Fibroblast of pulmonary artery (primary cell): ENCODE measurements at places on chromosomes 11 and 22.
A peak's percentile ranks its signal among the peaks of the same experiment; 100 is the strongest.

GRCh38 chr11:110147962-110148709, 54.9 kb downstream of the ZC3H12C start:
- peak; percentile 95 for DNase-seq

DNA sequence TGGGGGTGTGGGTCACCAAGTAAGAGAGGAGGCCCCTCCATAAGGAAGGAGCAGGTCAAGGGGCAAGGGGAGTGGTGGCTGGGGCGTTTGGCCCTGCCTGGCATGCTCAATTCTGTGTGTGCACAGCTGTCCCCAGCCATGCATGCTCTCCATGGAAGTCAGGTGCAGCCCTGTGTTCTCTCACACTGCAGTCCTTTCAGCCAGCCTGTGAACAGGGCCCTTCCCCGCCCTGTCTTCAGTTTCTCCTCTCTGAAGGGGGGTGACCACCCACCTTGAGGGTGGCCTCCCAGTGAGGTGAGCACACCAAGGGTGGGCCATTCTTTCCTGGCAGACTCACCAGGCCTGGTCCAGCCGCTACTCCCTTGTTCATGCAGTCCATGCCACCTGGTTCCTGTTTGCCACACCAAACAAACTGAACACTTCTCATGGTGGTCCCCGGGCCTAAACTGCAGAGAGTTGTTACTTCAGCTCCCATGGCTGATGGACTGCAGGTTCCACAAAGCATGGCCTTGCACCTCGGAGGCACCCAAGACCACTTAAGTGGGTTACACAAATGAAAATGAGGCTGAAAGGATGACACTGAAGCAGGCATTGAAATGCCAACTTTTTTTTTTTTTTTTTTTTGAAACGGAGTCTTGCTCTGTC, 1.7 kb upstream of the CHCHD10 start:
- no peak for DNase-seq

- no peak for DNase-seq
Observed at GRCh38 chr11:116072133-116072532, 567.9 kb upstream of the CADM1 start.

GRCh38 chr22:39722501-39722900, 151.9 kb downstream of the CACNA1I start:
- no peak for DNase-seq

DNA sequence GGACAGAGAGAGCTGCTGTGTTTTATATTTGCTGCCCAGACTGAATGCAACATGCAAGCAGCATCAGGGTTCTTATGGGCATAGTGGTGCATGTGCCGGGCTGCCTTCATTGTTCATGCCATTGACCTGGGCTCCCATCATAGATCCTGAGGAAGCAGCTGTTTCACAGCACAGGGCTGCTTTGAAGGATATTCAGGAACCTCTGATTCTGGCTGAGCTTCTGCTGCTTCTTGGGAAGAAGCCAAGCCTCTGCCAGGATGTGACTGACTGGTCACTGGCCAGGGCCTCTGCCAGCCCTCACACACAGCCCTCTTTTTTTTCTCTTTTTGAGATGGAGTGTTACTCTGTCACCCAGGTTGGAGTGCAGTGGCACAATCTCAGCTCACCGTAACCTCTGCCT, 43.3 kb downstream of the CYB5R2 start:
- peak; percentile 28 for DNase-seq

DNA sequence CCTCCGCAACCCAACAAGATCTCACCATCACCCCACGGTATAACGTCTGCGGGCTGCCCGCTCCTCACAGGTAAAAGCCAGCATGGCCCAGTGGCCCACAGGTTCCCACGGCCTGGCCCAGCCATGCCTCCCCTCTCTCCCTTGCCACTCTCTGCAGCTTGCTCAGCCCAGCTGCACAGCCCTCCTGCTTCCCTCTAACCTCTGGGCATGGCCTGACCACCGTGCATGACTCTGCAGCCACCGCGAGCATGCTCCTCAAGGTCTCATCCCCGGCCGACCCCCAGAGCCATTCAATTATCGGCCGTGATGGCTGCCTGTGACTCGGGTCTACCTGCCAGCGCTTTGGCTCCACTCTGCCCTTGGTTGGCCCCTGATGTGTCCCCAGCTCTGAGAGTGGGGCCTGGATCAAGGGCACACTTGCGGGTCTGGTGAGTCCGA, 185.5 kb downstream of the CTTN start:
- DNase-seq, result no peak

GRCh38 chr22:31343235-31344191, 2.6 kb downstream of the PATZ1 start:
- peak; percentile 34 for DNase-seq

- DNase-seq, result peak; percentile 53
Observed at GRCh38 chr11:108069947-108070346, 51.4 kb upstream of the ACAT1 start.

DNA sequence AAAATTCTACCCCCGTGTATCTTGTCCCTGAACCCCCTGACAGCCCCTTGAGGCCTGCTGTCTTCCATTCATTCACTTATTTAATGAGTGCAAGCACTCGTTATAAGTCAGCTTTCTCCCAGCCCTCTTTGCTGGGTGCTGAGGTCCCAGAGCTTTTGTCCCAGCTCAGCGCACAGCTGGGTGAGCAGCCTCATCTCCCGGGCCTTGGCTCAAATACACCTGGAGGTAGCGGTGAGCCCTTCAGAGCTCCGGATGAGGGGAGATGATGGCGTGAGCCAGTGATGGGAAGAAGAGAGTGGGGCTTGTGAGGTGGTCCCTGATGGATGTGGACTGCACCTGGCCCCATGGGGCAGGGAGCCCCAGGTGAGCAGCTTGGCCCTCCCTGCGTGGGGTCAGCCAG, 18.1 kb upstream of the ARHGAP8 start:
- no peak for DNase-seq

GRCh38 chr22:44459551-44459950, 38.5 kb downstream of the RTL6 start:
- DNase-seq, result no peak

DNA sequence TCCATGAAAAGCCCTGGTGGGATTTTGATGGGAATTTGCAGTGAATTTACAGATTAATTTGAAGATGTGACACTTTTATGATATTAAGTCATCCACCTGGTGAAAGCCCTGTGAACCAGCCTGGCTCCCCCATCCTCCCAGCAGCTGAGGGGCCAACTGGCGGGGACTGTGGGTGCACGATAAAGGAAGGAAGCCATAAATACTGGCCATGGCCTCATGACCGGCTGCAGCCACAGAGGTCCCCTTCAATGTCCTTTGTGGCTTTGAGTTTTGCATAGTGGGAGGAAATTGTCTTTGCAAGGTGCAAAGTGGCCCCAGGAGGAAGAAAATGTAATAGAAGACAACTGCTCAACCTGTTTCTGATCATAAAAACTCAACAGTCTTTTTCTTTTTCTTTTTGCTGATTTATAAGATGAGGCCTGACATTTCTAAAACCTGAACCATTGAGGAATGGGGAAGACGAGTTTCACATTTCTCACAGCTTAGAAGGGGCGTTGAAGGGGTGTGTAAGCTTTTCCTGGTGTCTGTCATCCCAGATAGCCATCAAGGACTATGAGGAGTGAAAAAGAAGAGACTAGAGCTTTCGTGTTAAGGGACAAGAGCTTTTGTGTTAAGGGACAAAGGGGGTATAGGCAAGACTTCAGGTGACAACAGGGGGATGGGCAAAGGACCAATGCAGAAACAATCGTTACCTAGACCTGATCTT, 6.3 kb upstream of the NDUFV1 start:
- DNase-seq, result no peak

DNA sequence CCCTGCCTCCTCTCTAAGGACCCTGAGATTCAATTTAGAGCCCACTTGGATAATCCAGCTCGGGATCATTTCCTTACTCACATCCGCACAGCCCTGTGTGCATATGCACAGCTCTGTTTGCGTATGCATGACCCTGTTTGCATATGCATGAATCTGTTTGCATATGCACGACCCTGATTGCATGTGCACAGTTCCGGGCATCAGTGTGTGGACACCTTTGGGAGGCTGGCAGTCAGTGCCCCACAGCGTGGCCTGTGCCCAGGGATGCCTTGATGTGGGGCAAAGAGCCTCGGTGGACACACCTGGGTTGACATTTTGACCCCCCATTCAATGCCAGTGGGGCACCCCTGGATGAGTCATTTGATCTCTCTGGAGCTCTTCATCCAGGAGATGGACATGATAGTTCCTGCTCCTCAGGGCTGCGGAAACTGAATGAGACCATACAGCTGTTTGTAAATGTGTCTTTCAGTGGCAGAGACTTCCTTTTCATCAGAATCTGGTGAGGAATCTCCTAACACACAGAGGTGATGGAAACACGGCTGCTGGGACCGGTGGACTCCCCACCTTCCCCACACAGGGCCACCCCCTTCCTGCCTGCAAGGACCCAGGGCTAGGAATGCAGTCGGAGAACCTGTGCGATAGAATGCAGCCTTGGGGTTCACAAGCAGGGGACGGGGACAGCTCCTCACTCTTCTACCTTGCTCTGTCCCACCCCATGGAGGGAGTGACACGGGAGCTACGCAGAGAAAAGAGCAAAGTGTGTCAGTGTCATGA, 41.2 kb downstream of the MYEOV start:
- no peak for DNase-seq

GRCh38 chr11:269146-269890, 8.9 kb upstream of the NLRP6 start:
- DNase-seq, result no peak

DNA sequence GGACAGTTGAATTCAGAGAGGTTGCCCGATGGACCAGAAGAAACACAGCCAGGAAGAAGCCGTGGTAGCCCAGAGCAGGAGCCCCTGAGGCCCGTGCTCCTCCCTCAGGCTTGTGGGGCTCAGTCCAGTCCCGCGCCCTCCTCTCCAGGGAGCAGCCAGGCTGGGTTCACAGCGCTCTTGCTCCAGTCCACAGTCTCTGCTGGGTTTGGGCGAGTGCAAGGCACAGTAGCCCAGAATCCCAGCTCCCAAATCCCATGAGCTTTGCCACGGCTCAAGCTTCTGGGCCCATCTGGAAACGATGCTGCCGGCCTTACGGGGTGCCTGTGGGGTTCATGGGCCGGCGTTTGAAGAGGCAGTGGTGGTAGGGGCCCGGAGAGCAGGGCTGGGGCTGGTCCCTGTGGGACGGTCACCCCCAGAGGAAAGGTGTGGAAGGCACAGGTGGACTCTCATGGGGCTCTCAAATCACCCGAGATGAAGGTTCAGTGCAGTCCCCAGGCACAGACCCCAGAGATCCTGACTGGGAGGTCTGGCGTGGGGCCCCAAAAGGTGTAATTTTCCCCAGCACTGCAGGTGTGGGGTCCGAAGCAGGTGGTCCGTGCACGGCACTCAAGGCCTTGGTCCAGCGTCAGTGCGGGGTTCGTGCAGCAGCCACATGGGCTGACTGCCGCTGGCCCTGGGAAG, 30.6 kb upstream of the ATXN10 start:
- no peak for DNase-seq
